ENCODE measurements at places on chromosomes 2 and 18.

GRCh38 chr2:15867194-15868171 lies 72.9 kb upstream of the MYCN start:
- DNase-seq, result no peak

DNA sequence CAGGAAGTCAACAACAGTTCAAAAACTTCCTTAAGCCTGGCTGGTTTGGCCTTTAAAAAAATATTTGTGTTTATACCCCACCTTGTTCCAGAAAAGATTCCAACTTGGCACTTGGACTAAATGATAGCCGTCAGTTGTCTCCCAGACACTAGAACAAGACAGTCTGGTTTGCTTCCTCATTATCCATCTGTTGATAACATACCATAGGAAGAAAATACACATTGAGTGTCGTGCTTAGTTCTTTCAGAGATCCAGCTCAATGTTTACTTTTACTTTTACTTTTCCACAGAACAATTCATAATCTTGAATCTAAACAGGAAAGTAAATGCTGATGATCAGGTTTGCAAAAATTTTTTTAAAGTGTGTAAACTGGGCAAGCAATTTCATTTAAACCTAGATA lies 2.4 kb upstream of the VPS54 start:
- DNase-seq, result no peak

- no peak for DNase-seq
These were observed 323.0 kb downstream of the MTX2 start for GRCh38 chr2:176592216-176592615.

DNA sequence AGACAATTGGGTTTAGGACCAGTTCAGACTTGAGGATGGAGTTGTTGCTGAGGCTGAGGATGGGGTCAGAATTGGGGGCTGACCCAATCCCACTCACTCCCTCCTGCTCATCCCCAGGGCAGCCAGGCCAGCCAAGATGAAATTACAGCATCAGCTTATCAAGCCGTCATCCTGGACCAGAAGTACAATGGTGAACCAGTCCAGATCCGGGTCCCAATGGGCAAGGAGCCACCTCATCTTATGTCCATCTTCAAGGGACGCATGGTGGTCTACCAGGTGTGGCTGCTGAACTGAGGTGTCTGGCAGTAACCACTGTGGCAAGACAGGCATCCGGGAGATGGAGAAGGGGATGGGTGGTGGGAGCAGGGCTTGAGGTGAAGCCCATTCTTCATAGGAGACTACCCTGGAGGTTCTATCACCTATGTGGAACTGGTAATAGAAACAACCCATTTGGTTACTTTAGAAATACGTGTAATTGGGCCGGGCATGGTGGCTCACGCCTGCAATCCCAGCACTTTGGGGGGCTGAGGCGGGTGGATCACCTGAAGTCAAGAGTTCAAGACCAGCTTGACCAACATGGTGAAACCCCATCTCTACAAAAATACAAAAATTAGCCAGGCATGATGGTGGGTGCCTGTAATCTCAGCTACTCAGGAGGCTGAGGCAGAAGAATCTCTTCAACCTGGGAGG lies 13.9 kb downstream of the VIL1 start:
- no peak for DNase-seq

DNA sequence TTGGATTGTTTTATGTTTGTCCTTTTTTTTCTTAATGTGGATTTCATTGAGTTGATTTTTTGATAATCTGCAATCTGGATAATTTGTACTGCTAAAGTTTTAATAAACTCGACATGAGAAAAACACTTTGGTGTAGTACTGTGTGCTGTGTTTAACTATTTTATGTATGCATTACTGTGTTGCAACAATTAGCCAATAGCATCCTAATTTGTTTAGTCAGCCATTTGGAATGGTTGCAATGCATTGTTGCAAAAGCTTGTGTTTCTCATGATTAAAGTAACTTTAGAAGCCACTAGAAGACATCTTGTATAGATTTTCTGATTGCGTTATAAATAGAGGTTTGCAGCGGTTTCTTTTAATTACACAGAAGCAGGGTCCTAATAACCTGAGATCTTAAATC lies 53.5 kb downstream of the PPIG start:
- no peak for DNase-seq

GRCh38 chr2:54107903-54108615 lies 7.4 kb upstream of the ACYP2 start:
- no peak for DNase-seq

- DNase-seq, result no peak
These were observed 50.7 kb downstream of the DYNAP start for GRCh38 chr18:54641734-54642133.

GRCh38 chr2:220445429-220446105 lies 818.1 kb downstream of the SLC4A3 start:
- peak; percentile 4 for DNase-seq

- peak; percentile 78 for DNase-seq
These were observed 49.6 kb downstream of the COL5A2 start for GRCh38 chr2:189129971-189130370.

- no peak for DNase-seq
These were observed 62.8 kb downstream of the ARL6IP6 start for GRCh38 chr2:152781175-152781574.

DNA sequence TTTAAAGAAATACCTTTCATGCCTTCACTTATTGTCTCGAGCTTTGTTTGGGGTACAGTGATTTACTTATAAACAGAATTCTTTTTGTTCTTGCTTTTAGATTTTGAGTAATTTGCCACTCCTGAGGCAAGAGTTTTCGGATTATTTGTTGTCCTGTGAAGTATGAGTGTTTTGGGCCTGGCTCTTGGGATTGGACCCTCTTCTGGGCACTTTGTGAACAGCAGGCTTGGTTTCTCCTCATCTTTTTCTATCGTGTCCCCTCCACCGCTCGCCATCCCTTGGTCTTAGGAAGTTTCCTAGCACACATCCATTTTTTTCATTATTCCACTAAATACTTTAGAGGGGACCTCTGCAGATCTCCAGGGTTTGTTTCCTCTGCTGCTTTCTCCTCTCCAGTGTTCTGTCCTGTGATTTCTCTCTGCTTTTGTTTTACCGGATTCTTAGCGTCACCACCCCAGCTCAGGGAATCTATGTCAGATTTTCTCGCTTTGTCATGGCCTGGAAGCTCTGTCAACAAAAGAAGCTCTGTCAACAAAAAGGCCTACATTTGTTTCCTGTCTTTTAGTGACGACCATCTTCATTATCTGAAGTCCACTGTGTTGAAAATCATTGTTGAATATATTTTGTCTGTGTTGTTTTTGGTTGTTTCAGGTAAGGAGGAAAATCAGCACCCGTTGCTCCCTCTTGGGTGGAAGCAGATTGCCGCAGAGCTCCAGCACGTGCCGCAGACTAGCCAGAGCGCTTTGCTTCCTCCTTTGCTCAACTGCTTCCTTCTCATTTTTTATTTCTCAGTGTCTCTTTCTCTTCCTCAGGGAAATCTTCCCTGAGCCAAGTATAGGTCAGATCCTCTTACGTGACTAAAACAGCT lies 27.8 kb downstream of the ANKRD62 start:
- DNase-seq, result peak; percentile 9

DNA sequence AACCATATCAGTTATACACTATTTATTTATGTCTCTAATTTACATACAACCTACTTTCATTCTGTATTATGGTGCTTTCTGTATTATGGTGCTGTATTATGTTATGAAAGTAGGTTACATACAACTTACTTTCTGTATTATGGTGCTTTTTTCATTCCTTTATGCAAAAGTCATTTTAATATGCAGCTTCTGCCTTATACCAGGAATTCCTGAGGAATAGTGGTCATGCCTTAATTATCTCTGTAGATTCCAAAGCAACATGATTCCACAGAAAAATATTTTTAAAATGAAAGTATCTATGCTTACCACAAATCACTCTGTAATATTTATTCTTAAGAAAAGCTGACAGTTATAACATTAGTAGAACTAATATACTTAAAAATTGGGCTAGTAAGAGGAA lies 922.0 kb upstream of the NRXN1 start:
- DNase-seq, result no peak

DNA sequence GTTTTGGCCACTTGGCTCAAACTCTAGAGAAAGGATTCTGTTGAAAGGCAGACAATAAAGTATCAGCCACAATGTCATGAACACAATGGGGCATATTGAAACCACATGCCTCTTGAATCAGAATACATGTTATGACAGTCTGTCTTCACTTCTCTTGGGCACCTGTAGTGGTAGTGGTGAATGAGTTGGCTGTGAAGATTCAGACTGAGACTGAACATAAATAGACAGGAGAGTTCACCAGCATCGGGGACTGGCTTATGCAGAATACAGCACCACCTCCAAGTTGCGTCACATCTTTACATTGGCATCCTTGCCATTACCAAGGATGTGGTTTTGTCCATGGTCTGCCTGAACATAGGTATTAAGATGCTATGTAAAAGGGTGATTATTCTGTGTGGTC lies 336.8 kb downstream of the MYCN start:
- no peak for DNase-seq

- peak; percentile 35 for DNase-seq
These were observed 17.3 kb downstream of the ESPNL start for GRCh38 chr2:238117199-238118154.

- no peak for DNase-seq
These were observed 84.2 kb downstream of the NCKAP5 start for GRCh38 chr2:133484106-133484505.

- peak; percentile 59 for DNase-seq
These were observed 221.8 kb downstream of the FHOD3 start for GRCh38 chr18:36519358-36519757.

All from kidney tubule cell (primary cell).